Activated CD4-positive, alpha-beta T cell treated with anti-CD3 and anti-CD28 coated beads, Interleukin-2, amount 10 ng/mL, durations not matched to agents 24 days and 14 days (primary cell): ENCODE measurements at places on chromosomes 6 and 20. TPM values are rescaled to one million over a fixed set of nuclear protein-coding genes. Genes with fewer than 3 reads are reported as not detected.
A peak's percentile ranks its signal among the peaks of the same experiment; 100 is the strongest.

GRCh38 chr20:13423472-13424173, 202.5 kb downstream of the ISM1 start:
- H3K4me3 ChIP-seq, result no peak overlapping the region
- no peaks in the 10 kb centered on the region for H3K27me3 ChIP-seq
- DNase-seq, result no peak
- no peak overlapping the region for H3K27ac ChIP-seq
- H3K36me3 ChIP-seq, result no peaks in the 10 kb centered on the region

DNA sequence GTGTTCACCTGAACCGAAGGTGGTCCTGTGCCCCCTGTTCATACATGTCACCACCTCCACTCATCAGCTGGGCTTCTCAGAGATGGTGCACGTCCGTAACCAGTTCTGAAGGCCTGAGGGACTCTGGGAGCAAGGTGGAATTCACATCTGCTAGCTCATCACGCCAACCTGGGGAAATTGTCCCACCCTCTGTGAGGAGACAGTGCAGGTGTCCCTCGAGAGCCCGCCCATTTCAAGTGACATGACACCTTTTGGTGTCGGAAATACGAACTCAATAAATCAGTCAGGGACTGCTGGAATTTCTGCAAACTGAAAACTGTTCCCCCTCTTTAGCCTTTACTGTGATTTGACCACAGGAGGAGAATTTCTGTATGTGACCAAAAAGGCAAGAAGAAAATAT, 99.4 kb downstream of the SYNDIG1 start:
- H3K4me3 ChIP-seq, result no peak overlapping the region
- no peak for DNase-seq
- H3K27me3 ChIP-seq, result no peaks in the 10 kb centered on the region
- H3K36me3 ChIP-seq, result no peaks in the 10 kb centered on the region
- no peak overlapping the region for H3K27ac ChIP-seq

GRCh38 chr20:62742979-62743776, 34.5 kb downstream of the NTSR1 start:
- H3K27me3 ChIP-seq, result peaks cover 22% of the 10 kb centered on the region
- no peaks in the 10 kb centered on the region for H3K36me3 ChIP-seq
- no peak overlapping the region for H3K4me3 ChIP-seq
- no peak for DNase-seq
- H3K27ac ChIP-seq, result no peak overlapping the region

- no peaks in the 10 kb centered on the region for H3K36me3 ChIP-seq
- no peak overlapping the region for H3K27ac ChIP-seq
Observed at GRCh38 chr6:91149956-91150705, 563.3 kb upstream of the MAP3K7 start.

- H3K4me3 ChIP-seq, result peak overlapping the region; percentile 48
- no peaks in the 10 kb centered on the region for H3K27me3 ChIP-seq
- DNase-seq, result peak; percentile 79
- peak overlapping the region; percentile 82 for H3K27ac ChIP-seq
- H3K4me1 ChIP-seq, result peaks cover 45% of the 10 kb centered on the region
Observed at GRCh38 chr6:144602523-144603180, 317.5 kb downstream of the UTRN start.

GRCh38 chr6:11296449-11297375, 64.2 kb upstream of the NEDD9 start:
- peaks cover 74% of the 10 kb centered on the region for H3K36me3 ChIP-seq
- H3K27me3 ChIP-seq, result no peaks in the 10 kb centered on the region
- H3K4me1 ChIP-seq, result peaks cover 28% of the 10 kb centered on the region
- no peak overlapping the region for H3K4me3 ChIP-seq

GRCh38 chr6:164502833-164503232, 806.6 kb downstream of the C6orf118 start:
- H3K27me3 ChIP-seq, result no peaks in the 10 kb centered on the region
- no peaks in the 10 kb centered on the region for H3K4me1 ChIP-seq
- no peak overlapping the region for H3K27ac ChIP-seq
- H3K36me3 ChIP-seq, result no peaks in the 10 kb centered on the region

SLC22A23 gene
- 0.07 and 0.12 TPM in 2 replicates for total RNA-seq

SYNDIG1 gene
- total RNA-seq, result not detected in 2 replicates

ERVFRD-1 gene
- total RNA-seq, result not detected in 2 replicates

CPNE5 gene
- total RNA-seq, result 0.31 and 0.65 TPM in 2 replicates

ME1 gene
- not detected in 2 replicates for total RNA-seq

RCAN2 gene
- total RNA-seq, result 0.07 and 0.21 TPM in 2 replicates
